ENCODE measurements at places on chromosomes 6 and 20.

DNA sequence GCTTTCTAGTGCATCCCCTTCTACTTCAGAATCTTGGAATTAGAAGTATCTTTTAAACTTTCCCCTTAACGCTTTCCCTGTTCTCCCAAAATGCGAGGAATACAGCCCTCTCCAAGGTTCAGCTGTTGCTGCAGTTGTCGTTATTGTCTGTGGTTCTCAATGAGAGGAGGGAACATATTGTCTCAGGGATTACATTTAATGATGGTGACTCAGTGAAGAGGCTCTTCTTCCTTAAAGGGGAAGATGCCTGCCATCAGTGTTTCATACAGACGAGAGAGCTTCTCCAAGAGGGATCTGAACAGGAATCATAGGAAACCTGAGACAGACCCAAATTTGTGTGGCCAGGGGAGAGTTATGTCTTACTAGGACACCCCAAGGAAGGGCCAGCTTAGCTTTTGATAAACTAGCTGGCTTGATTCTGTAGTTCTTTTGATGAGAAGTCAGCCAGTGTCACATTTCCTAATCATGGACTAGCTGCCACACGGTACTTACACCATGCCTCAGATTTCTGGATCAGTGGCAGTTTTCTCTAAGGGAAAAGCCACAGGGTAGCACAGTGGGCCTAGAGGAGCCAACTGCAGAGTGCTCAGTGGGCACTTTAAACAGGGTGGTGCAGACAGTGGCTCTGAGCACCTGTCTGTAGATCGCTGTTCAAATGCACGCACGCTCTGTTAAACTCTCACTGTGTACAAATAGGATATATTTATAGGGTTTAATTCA lies 59.7 kb upstream of the TMEM181 start:
- DNase-seq = peak; percentile 18

DNA sequence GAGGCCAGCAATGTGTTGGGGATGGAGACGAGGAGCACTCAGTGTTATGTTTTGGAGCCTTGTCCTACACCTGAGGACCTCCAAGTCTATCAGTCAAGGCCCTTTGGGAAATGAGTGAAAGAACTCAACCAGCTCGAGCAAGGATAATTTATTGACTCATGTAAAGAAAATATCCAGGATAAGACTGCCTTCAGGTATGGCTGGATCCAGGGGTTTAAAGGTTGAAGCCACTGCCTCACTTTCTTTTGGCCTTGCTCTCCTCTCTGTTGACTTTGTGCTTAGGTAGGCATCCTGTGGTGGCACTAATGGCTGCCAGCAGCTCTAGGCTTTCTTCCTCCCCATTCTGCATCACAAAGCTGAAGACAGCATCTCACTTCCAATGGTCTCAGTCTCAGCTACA lies 66.3 kb upstream of the ZNFX1 start:
- no peak for DNase-seq

DNA sequence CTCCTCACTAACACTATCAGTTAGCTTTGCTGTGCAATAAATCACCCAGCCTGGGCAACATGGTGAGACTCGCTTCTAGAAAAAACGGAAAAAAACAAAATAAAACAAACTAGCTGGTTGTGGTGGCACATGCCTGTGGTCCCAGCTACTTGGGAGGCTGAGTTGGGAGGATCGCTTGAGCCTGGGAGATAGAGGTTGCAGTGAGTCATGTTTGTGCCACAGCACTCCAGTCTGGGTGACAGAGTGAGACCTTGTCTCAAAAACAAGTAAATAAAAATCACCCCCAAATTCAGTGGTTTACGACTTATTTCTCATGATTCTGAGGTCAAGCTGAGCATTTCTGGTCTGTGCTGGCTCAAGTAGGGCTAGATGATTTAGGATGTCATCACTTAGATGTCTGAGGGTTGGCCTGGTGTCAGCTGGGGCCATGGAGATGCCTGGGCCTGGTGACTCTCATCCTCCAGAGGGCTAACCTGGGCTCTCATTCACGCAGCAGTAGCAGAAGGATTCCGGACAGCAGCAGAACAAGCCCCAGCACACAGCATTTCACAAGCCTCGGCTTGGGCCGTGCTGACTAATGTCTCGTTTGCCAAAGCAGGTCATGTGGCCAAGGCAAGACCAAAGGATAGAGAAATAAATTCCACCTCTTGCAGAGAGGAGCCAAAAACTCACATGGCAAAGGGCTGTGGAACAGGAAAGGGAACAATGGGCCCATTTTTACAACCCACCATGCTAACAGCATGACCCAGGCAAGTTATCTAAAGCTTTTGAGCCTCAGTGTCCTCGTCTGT lies 32.5 kb downstream of the MGME1 start:
- peak; percentile 24 for DNase-seq

DNA sequence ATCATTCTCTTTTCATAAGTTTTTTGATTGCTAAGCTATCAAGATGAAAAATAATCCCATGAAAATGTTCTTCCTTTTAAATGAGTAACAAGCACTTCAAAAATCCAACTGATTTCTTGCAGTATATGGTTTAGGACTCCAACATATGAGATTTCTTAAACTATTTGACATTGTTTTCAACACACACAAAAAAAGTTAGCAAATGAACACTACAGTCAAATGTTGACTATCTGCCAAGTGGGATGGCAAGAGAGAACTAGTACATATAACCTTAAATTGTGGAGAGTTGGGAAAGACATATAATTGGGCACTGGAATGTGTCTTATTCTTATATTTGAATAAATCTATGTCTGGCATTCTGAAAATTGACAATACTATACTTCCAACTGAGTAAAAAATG lies 15.6 kb downstream of the COL21A1 start:
- DNase-seq = no peak

GRCh38 chr20:18692447-18692846 lies 104.6 kb downstream of the DTD1 start:
- no peak for DNase-seq

DNA sequence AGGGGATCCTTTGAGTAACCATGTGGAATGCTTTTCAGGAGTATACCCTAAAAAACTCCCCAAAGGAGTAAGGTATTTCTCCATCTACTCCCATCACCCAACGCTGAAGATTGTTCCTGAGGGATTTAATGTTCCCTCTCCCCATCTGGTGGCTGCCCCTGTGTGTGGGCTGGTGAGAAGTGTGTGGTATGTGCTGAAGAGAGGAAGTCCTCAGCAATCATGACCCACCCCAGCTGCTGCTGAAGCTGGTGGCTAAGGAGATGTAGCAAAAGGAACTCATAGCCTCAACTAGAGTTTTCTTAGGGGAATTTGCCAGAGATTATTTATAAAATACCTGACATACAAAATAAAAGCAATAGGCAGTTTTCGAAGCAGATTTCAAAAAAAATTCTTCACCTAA lies 114.3 kb upstream of the JAG1 start:
- no peak for DNase-seq

DNA sequence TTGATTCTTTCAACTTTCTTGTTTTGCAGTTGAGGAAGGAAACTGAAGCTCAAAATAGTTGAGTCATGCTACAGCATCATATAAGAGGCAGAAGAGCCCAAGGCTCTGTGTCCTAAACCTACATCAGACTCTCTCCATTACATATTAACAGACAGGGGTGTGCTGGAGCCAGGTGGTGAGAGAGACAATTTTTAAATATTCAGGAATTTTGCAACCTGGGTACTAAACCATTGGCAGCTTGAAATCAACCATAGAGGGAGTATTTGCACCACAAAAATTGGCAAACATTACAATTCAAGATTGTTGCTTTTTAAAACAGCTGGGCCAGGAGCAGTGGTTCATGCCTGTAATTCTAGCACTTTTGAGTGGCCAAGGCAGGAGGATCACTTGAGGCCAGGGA lies 65.8 kb upstream of the SOX4 start:
- DNase-seq = no peak

DNA sequence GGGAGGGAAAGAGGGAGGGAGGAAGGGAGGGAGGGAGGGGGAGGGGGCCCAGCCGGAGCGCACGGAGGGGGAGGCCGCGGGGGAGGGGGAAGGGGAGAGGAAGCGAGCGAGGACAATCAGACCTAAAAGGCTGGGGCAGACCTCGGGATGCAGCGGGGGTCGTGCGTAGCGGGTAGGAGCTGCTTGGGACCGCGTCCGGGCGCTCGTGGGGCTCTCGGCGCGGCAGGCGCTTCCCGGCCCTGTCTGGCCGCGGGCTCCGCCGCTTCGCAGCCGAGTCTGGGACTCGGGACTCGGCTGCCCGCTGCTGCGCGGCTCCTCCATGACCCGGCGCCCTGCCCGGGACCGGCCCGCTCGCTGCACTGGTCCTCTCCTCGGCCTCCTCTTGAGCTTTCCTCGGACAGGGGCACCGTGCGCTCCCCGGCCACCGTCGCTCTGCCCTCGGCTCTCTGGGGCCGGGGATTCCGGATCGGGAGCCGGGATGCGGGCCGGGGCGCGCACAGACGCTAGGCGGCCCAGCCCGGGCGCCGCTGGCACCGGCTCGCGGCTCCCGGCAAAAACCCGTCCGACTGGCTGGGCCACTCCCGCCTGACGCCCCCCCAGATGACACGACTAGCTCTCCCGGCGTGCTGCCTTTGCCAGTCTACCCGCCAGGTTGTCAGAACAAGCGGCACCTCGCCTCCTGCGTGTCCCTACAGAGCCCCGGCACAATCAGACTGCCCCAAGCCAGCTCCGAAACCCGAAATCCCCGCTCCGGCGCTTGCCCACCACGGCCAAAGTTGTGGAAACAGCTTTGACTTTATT lies 2.2 kb downstream of the TFAP2A start:
- DNase-seq = no peak

DNA sequence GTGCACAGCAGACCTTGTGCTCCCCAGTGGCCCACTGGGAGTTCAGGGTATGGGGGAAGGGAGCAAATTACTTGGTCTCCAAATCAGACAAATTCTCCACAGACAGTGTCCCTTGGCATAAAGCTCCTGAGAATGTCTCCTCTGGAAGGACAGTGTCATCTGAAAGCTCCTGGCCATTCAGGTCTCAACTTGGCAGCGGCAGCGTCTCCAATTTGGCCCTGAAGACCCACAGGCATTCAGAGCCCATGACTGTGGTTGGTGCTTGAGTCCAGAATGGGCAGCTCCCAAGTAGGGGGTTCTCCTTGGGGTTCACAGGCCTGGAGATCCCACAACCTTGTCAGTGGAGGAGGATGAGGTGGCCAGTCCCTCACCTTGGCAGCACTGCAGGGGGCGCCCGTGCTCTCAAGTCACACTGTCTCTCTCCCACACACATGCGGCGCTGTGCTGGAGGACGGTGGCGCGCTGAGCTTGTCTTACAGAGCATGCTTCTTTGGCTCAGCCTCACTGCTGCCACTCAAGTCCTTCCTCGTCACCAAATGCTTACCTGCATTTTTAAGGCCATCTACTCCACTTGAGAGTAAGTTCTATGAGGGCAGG lies 20.7 kb downstream of the DYNLRB1 start:
- no peak for DNase-seq

GRCh38 chr6:36577301-36577700 lies 16.9 kb upstream of the SRSF3 start:
- peak; percentile 85 for DNase-seq

GRCh38 chr6:90788781-90789180 lies 201.9 kb upstream of the MAP3K7 start:
- no peak for DNase-seq

DNA sequence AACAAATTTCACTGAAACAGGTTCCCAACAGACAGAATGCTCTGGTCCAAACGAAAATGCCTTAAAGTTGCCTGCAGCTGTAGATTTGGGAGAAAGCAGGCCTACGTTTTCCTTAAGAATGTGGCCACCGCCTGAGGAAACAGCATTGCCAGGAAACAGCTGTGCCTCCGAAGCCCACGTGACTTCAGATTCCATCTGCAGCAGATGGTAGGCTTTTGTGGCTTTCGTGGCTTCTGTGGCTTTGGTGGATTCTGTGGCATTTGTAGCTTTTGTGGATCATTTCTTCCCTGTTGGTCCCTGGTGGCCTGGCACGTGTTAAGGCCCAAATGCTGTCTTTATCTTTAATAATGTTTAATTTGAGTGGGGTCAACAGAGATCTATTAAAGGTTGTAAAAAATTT lies 222.9 kb downstream of the TTLL2 start:
- DNase-seq = no peak

- no peak for DNase-seq
These were observed 114.3 kb downstream of the THBS2 start for GRCh38 chr6:169139179-169139971.

- DNase-seq = no peak
These were observed 40.6 kb downstream of the SH3BGRL2 start for GRCh38 chr6:79671600-79672266.

- DNase-seq = no peak
These were observed 24.0 kb upstream of the SMIM26 start for GRCh38 chr20:18543216-18543615.

GRCh38 chr6:140572129-140572528 lies 1197.7 kb upstream of the CITED2 start:
- peak; percentile 93 for DNase-seq

DNA sequence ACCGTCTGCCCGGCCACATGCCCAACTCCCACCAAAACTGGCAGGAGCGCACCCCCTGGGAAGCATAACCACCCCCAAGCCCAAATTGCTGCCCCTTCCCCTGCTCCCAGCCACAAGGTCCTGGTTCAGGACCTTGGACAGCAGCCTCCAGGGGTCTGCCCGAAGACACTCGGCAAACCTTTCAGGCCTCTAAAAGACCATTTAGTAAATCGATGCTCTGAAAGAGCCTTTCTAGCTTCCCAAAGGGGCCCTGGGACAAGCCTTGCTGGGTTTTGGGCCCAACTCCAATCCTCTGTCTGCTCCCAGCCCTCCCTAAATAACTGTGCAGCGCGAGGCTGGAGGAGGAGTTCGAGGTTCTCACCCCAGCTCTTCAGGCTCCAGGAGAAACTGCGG lies 30.5 kb downstream of the GRM4 start:
- no peak for DNase-seq

- DNase-seq = no peak
These were observed 522.8 kb upstream of the AGPAT4 start for GRCh38 chr6:161796681-161797080.

DNA sequence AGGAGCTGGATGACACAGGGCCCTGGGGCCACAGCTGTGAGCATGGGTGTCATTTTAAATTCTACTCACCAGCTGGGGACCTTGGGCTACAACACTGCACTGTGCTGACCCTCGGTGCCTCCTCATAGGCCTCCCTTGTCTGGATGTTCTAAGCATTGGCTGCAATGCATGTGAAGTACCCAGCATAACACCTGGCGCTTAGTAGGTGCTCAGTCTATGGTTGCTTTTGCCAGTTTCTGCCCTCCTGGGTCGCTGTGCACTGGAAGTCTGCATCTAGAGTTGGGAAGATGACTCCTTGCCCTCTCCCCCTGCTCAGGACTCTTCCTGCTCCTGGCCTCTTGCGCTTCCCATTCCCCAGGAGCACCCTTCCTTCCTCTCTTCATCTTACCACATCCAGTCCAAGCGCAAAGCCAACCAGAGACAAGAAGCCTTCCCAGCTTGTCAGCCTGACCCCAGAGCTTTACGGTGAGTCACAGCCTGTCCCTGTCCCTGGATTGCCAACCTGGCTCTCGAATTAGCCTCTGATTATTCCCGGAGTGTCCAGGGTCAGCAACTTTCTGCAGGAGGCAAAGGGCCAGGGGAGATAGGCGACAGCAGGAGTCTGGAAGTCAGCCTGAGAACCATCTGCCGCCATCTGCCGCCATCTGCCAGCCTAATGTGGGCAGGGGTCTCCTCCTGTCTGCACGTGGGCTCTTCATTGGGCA lies 8.8 kb downstream of the SLC13A3 start:
- DNase-seq = no peak

DNA sequence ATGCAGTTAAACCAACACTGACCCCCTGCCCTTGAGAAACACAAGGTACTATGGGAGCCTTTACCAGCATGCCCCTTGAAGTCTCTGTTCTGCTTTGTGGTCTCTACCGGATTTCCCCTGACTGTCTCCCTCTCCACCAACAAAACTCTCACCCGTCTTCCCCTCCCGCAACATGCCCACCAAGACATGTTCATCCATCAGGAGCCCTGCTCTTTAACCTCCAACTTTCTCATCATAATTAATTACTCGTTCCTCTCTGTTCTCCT lies 1.1 kb downstream of the ZNF165 start:
- DNase-seq = no peak
